ENCODE measurements at places on chromosomes 4 and X.

DNA sequence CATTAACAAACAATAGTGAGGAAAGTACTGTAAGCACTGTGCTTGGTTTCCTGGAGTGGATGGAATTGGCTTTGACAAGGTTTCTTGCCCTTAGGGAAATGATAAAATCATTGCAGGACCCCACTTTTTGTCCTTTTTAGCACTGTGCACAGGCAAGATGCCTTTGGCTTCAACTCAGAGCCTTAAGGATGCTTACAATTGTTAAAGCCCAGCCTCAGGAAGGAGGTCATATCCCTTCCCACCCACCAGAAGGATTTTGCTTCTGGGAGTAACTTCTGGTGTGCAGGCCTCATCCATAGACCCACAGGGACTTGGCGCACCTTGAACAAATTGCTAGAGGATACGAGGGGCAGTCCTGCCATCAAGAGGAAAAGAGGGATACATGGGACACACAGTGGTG lies 44.5 kb downstream of the STARD8 start:
- no peak for DNase-seq

- peak; percentile 24 for DNase-seq
These were observed 37.8 kb downstream of the SEPTIN6 start for GRCh38 chrX:119655125-119655524.

DNA sequence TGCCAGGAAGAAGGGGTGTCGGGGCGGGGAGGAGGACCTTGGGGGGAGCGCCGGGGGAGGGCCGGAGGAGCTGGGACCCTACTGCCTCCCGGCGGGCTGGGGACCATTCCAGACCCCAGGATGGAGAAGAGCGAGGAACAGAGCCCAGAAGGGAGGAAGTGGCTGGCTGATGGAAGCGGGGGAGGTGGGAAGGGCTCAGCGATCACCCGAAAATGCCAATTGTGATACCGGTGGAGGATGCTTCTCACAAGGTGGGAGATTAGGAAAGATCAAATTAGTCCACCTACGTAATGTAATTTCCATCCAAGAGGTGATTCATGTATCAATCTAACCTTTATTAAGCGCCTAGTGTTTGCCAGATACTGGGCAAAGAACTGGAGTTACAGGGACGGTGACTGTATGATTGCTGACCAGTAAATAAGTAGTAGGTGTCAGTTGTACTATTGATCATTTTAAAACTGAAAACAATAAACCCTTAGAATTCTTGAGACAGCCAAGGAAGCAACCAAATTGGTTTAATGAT lies 452 bp upstream of the RAI2 start:
- DNase-seq: no peak

GRCh38 chrX:73877687-73878086 lies 314.7 kb downstream of the CHIC1 start:
- no peak for DNase-seq

DNA sequence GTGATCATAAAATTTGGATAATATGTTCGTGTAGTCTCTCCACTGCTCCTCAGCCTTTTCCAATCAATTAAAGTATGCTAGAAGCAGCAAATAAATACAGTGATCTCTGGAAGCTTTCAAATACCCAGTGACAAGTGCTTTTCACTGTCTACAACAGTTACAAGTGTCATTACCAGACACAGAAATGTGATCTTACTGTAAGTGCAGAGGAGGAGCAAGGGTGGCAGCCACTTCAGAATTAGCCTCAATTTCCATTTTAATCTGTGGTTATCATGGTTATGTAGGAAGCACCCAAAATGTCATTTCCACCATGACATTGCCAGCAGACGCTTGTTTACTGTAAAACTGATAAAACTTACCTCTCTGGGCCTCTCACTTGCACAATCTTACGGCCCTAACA lies 133.9 kb upstream of the ADAMTS3 start:
- no peak for DNase-seq

- no peak for DNase-seq
These were observed 115.2 kb downstream of the MBNL3 start for GRCh38 chrX:132373610-132374009.

DNA sequence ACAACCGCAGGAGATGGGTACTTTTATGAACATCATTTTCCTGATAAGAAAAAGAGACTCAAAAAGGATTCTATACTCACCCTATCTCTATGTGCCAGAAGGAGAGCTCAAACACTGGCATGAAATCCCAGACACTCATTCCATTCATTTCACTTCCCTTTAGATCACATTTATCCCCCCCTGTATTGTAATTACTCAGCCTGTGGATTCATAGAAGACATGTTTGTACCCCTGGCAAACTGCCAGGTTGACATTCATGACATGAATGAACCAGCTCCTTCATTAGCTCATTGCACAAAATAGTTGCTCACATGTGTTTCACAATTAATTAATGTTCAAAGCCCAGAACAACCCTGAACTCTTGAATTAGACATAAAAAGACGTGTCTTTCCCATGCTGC lies 4.9 kb downstream of the SMR3A start:
- no peak for DNase-seq

DNA sequence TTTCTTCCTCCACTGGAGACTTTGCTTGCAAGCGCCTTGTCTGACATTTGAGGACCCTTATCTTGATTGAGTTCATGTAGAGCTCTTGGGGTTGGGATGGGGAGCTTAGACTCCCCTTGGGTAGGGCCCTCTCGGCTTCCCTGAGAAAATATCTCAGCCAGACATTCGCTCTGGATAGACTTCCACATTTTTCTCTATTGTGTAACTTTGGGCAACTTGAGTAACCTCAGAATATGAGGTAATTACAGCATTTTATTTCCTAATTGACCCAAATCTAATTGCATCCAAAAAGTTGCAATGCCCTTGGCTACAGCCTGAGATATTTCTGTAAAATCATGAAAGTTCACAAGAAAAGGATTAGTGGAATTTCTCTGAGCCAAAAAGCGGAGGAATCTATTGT lies 102.8 kb upstream of the MXRA5 start:
- no peak for DNase-seq

- no peak for DNase-seq
These were observed 21.2 kb downstream of the PTTG2 start for GRCh38 chr4:37981425-37981824.

DNA sequence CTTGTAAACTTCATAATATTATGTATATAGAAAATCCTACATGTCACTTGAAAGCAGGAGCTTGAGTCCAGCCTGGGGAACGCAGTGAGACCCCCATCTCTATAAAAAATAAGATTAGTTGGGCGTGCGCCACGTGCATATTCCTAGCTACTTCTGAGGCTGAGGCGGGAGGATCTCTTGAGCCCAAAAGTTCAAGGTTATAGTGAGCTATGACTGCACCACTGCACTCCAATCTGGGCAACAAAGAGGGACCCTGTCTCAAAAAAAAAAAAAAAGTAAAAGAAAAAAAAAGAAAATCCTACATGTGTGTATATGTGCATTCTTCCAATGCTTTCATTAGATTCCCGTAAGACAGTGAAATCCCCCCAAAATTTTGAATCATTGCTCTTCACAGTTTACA lies 1.7 kb downstream of the SEC31A start:
- DNase-seq: no peak

- no peak for DNase-seq
These were observed 1.5 kb downstream of the SMIM14 start for GRCh38 chr4:39637221-39637585.
